ENCODE measurements at places on chromosomes 11 and 22.

GRCh38 chr11:75800136-75800675 lies 14.8 kb upstream of the UVRAG start:
- no peak for DNase-seq

- DNase-seq = no peak
Observed at GRCh38 chr11:42201603-42202148, 742.2 kb upstream of the LRRC4C start.

- no peak for DNase-seq
Observed at GRCh38 chr22:45420539-45420938, 7.0 kb downstream of the RIBC2 start.

GRCh38 chr11:62398011-62398994 lies 20.5 kb upstream of the SCGB1A1 start:
- no peak for DNase-seq

DNA sequence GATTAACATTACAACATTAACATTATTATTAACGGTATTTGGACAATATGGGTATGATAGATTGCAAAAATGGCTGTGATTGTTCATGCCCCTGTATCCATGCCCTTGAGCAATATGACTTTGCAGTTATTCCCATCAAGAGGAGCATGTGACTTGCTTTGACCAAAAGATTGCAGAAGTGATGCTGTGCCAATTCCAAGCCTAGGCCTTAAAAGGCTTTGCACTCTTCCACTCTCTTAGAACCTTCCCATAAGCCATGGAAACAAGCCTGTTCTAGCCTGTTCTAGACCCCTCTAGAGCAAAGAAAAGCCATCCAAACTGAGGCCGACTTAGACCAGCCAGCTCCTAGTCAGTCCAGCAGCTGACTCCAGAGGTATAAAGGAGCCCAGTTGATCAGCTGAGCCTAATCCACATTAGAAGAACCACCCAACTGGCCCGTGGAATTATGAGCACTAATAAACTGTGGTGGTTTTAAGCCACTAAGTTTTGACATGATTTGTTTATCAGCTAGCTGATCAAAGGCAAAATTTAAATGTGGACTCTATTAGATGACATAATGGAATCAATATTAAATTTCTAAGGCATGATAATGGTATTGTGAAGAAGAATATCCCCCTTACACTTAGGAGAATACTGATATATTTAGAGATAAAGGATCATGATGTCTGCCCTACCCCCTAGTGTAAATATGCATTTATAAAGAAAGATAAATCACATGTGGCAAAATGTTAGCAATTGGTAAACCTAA lies 28.6 kb downstream of the RAB30 start:
- DNase-seq = no peak

GRCh38 chr11:75449776-75450175 lies 16.8 kb upstream of the KLHL35 start:
- no peak for DNase-seq

- peak; percentile 99 for DNase-seq
Observed at GRCh38 chr11:125263268-125263790, 98.8 kb downstream of the PKNOX2 start.

GRCh38 chr22:50694766-50695420 lies 22.3 kb downstream of the SHANK3 start:
- no peak for DNase-seq

DNA sequence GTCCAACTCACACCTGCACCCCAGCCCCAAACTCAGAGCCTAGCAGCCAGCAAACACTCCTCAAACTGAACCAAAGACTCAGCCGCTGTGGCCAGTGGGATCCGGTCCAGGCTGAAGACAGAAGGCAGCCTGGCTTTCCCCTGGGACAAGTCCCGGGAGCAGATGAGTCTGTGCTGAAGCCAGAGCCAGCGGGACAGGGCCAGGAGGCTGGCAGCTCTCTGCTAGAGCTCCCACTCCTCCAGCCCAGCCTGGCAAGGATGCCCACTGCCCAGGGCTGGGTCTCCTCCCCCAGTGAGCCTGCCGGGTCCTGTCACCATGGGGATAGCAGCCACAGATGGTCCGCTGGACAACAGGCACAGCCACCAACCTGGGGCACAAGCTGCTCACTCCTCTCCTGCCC lies 42.9 kb upstream of the PRR5 start:
- no peak for DNase-seq

- no peak for DNase-seq
Observed at GRCh38 chr11:74443071-74443864, 24.1 kb downstream of the KCNE3 start.

- no peak for DNase-seq
Observed at GRCh38 chr22:45846952-45847351, 130.0 kb downstream of the WNT7B start.

GRCh38 chr11:47466701-47467250 lies 17.8 kb upstream of the RAPSN start:
- no peak for DNase-seq

DNA sequence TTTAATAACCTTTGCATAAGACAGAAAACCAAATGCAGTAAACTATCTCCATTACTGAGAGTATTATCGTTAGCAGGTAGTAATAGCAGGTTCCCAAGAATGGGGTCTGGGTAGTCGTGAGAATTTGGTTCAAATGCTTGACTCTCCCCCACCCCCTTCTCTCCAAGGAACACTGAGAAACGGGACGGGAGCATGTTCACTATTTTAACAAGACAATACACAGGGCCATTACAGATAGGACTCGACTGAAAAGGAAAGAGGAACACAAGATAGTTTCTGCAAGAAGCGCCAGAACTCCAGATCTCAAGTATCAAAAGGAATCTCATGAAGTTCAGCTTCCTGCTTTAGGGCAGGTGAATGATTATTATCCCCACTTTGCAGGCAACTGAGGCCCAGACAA lies 27.0 kb downstream of the KMT5B start:
- no peak for DNase-seq

- DNase-seq = no peak
Observed at GRCh38 chr11:65180877-65181568, 705 bp upstream of the CAPN1 start.

DNA sequence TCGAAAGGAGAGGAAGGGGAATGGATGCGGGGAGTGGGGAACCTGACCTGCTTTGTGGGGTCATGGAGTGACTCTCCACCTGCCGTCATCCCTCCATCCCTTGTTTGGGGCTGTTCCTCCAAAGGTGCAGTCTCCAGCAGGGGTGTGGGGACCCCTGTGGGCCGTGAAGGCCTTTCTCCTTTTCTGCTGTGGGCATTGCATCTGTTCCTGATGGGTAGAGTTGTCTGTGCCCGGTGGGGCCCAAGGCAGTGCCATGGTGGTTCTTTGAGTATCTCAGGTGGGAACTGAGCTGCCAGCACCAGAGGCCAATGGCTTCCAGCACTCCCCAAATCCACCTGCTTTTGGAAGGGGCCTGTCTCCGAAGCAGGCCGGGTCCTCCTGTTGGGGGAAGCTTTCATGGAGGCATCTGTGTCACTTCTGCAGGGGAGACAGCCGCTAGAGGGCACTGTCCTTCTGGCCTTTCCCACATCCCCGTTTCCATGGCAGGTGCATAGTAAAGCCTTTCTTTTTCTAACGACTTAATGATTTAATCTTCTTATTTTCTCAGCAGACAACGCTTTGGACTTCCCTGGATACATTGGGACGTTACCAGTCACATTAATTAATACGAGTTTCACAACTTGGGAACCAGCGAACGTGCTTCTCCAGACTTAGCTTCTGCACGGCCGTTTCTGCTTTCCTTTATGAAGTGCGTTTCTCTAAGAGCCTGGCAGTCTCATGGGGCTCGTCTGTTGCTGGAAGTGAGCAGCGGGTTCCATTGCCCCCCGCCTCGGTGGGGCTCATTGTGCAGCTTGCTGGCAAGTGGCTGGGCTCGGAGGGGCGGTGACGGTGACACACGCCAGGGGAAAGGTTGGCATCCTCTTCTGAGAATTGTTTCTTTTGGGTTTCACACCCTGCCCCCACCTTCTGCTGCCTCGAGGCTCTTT lies 57.1 kb downstream of the PARVB start:
- DNase-seq = peak; percentile 28

DNA sequence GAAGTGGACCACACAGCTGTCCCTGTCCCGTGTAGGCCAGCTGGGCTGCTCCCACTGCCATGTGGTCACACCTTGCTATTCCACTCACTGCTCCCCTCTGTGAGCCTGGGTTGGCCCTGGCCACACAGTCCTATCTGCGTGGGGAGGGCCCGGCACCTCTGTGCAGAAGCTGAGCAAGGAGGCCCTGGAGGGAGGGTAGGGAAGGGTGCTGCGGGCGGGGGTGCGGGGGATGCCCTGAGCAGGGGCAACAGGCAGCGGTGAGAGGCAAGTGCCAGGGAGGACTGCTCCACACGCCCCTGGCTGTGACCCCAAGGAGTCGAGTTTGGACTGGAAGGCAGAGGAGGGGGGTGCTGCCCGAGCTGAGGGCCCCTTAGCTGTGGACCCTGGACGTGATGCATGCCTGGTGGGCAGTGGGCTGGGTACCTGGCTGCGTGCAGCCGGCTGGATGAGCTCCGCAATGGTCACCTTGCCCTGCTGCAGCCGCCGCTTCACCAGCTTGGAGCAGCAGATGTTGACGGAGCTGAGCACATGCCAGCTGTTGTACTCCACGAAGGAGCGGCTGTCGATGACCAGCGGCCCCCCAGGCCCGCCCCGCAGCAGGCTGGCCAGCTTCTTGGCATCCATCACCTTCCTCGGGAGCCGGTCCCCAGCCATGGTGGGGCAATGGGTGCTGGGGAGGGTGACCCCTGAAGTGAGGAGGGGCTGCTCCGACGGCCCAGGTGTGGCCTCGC lies 6.7 kb downstream of the DUSP8 start:
- DNase-seq = no peak

- no peak for DNase-seq
Observed at GRCh38 chr11:75149766-75150465, 991 bp upstream of the SLCO2B1 start.

- DNase-seq = no peak
Observed at GRCh38 chr22:29071261-29072045, 1.4 kb upstream of the KREMEN1 start.

DNA sequence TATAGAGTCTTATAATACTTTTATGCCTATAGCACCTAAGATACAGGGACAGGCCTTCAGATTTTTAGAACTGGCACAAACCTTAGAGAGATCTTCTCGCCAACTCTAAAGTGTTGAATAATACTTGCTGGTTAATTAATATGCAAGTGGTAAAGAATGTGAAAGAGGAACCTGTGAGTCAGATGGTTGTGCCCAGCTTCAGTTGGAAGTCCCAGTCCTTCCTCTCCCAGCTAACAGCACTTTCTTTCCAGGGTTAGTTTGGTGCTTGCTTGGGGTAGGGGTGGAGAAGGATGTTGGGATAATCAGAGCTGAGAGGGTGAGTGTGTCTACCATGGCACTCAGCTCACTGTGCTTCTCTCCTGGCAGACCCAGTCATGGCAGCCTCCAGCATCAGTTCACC lies 4.9 kb upstream of the TMEM132A start:
- no peak for DNase-seq

GRCh38 chr11:57432714-57433163 lies 5.8 kb upstream of the SLC43A3 start:
- DNase-seq = peak; percentile 50

- DNase-seq = no peak
Observed at GRCh38 chr11:83862691-83863090, 576.5 kb upstream of the CCDC90B start.

DNA sequence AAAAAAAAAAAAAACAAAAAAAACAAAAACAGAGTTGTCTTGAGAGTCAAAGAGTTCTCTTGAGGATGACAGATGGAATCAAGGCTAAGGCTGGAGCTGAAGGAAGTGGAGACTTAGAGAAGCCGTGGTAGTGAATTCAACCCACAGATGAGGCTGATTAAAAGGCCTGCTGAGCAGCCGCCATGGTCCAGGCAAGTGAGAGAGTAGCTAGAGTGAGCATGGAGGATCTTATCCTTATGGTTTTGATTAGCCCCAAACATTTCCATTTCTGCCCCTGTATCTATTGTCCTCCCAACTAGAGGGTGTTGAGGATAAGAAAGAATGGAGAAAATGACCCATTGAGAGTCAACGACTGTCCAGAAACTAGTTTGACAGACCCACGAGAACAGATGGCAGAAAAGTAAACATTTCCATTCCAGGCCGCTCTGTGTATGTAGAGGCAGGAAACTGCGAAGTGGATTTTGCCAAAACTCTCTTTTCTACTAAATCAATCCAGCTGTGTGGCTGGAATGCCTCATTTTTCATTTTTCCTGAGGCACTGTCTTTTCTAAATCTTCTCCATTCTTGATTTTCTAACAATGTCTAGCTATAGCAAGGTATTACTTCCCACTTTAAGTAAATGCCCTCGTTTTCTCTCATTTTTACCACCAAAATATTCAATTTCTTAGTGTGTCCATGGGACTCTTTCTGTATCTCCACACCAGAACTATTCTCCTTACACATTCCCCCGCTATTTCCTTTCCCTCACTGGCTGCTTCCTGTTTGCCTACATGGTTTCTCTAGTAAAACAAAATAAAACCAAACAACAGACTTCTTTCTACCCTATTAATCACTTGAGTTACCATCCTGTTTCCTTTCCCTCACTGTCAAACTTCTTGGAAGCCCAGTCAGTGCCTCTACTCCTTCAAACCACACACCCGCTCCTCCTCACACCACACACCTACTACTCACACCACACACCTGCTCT lies 5.4 kb upstream of the MMP8 start:
- DNase-seq = no peak

DNA sequence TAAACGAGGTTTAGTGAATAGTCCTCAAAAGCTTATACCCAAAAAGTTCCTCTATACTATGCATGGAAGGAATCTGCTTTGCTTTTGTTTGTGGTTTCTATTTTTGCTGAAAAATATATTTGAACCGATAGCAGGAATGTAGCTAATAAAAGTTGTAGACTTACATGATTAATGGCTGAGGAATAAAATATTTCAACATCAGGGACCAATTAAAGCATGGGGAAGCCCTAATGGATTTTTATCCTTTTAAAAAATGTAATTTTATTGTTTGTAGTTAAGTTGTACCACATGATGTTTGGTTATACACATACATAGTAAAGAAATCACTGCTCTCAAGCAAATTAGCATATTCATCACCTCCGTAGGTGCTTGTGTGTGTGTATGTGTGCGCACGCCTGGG lies 295.3 kb upstream of the CNTN5 start:
- no peak for DNase-seq

- no peak for DNase-seq
Observed at GRCh38 chr11:71180694-71181470, 71.5 kb downstream of the SHANK2 start.

DNA sequence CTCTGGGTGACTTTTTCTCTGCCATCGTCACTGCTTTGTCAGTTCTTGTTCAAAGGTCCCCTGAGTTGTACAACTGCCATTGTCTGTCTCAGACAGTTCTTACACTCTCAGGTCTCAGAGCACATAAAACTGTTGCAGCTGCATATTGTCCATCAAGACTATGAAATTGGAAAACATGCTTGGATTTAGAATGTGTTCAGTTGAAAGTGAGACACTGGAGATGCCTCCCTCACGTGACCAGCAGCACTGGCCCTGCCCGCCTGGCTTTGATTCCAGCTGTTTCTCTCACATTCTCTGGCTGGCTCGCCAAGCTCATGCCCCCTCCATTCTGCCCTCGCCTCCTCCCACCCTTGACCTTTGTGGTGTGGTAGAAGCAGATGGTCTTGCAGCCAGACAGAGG lies 244.2 kb downstream of the NTM start:
- no peak for DNase-seq

- DNase-seq = no peak
Observed at GRCh38 chr11:37942081-37942480, 1344.0 kb upstream of the RAG2 start.
